ENCODE measurements at places on chromosomes 1 and 21. TPM values are rescaled to one million over a fixed set of nuclear protein-coding genes. Genes with fewer than 3 reads are reported as not detected.

COL16A1 gene
- 7.5 TPM for polyA plus RNA-seq

NPHP4 gene
- polyA plus RNA-seq = 3.1 TPM

AMPD1 gene
- polyA plus RNA-seq = not detected

SORT1 gene
- 133 TPM for polyA plus RNA-seq

RGS7 gene
- not detected for polyA plus RNA-seq

DNA sequence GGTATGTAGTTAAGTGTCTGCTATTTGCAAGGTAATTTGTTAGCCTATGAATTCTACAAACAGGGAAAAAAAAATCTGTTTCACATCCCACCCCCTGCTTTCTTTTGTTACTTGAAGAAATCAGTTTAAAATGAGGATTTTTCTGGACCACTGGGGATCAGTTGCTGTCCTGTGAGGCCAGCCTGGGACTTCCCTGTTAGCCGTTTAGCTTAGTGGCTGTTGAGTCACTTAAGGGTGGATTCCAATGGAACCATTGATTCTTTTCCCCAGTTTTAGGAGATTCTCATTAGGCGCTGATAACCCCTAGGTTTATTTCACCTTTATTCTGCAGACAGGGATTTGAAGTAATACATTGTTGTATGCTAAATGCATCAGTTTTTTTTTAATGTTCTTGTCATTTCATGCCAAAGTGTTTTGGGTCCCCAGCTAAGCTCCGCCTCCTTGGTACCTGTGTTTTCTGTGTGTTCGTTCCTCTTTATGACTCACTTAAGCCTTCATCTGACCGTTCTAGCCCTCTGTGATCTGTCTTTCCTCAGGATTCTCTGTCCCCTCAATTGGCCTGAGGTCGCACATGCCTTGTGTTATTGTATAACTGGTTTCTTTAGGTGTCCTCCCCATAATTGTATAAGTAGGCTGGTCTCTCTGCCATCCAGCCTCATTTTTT is 59.3 kb downstream of the NOS1AP start:
- no peak for DNase-seq

DNA sequence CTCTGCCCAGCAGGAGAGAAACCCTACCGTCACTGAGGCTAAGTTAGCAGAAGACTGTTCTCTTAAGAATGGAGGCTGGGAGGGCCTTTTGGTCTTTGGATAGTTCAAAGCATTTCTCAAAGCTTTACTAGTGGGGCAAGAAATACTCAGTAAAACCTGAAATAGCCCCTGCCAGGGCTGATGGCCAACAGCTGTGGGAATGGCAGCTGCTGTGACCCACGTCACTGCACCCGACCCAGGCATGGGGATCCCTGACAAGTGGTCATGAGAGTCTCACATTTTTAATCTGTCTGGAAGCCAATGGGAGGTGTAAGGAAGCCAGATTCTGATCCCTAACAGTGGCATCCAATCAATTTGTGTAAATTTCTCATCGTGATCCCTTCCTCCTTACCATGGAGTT is 44.5 kb upstream of the ENAH start:
- no peak for DNase-seq

- DNase-seq = no peak
Measured at GRCh38 chr1:225866981-225867380, 15.2 kb downstream of the TMEM63A start.

DNA sequence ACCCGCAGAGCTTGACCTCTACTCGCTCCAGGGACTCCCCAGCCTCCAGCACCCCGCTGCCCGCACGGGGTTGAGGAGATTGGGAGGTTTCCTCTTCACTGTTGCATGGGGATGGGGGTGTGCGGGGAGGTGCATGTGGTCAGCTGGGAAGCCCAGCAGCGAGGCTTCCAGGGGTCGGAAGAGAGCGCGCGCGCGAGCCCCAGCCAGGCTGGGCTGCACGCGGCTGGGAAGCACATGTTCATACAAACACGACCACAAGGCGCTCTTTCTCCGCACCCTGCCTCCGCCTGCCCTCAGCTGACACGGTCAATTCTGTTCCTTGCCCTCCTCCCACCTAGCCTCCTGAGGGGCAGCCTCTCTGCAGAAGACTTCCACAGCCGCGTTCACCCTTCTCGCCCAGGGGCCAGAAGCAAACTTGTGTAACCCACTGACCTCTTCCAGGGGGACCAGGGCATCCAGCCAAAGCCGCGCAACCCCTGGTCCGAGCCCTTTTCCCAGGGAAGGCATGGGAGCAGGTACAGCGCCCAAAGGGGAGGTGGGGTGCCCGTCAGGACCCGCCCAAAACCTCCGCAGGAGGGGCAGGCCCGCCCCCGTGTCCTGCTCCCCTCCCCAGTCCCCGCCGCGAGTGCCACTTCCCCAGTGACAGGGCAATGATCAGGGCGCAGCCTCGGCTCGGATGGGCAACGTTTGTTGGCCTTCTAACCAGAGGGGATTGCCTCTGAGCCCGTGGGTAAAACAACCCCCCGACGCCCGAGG is 1.3 kb downstream of the COL24A1 start:
- peak; percentile 16 for DNase-seq

DNA sequence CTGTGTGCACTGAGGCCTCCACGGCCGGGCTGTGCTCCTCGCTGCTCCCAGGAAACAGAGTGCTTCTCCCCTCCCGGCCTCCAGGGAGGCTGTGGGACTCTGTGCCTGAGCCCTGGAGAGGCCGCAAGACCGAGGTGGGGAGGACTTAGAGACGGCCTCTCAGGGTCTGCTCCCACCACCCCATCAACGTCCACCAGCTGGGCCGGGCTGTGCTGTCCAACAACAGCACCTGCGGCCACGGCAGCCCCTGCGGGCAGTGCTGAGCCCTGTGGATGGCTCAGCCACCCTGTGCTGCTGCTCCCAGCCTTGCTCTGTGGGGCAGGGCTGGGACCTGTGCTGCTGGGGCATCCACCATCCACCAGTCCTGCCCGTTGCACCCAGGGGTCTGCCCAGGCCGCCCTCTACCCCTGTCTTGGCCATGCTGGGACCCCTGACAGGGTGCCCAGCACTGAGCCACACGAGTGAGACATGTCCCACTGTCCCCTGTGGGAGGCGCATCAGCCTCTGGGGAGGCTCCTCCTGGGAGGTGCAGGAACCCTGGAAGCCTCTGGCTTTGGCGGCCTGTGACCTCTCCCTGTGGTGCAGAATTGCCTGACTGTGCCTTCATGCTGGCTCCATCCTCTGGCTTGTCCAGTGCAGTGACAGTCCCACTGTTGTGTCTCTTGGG is 31.2 kb upstream of the LRRC3 start:
- DNase-seq = no peak

- no peak for DNase-seq
Measured at GRCh38 chr1:176983731-176984130, 180.8 kb downstream of the ASTN1 start.

DNA sequence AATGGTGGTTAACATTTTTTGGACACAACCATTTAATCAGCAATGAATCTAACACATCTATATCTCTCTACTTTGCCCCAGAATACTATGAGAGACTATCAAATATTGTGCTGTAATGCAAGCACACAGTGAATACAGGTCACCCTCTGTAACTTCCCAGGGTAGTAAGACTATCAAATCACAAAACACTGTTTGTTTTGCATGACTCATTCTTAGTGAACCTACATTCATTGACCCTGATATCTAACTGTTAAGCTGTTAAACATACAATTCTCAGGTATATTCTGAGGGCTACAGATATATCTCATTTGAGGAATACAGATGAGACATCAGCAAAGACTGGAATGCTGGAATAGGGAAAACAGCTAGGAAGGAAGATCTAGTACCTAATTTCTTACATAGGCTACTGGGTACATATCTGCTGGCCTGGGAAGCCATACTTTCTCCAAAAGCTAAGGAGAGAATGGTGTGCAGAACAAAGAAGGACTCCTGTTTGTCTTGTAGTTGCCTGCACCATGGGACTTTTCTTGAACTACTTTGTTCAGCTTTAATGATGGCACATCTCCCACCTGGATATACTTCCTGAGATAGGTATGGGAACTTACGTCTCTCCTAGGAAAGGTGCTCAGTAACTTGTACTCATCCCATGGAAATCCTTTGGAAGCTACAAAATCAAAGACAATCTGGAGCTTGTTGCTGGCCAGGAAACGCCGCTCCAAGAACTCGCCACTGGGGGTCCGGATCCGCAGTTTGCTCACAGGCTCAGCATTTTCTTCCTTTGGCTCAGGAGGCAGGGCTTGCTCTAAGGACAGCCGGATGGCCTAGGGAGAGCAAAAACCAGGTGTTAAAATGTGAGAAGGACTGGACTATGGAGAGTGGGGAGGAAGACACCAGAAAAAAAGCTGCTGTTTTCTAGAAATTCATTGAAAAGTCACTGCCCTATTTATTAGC is 51.9 kb upstream of the DMRTA2 start:
- DNase-seq = no peak

- no peak for DNase-seq
Measured at GRCh38 chr1:209620487-209620884, 31.7 kb downstream of the LAMB3 start.

GRCh38 chr1:218380125-218380977 is 35.2 kb downstream of the TGFB2 start:
- no peak for DNase-seq
